ENCODE measurements at places on chromosomes 3 and 15.

GRCh38 chr3:19146685-19147650, 1.3 kb upstream of the KCNH8 start:
- peak; percentile 58 for DNase-seq

- DNase-seq, result no peak
Observed at GRCh38 chr3:61908382-61908781, 347.0 kb downstream of the PTPRG start.

- DNase-seq, result no peak
Observed at GRCh38 chr3:50299929-50300680, 900 bp upstream of the HYAL3 start.

DNA sequence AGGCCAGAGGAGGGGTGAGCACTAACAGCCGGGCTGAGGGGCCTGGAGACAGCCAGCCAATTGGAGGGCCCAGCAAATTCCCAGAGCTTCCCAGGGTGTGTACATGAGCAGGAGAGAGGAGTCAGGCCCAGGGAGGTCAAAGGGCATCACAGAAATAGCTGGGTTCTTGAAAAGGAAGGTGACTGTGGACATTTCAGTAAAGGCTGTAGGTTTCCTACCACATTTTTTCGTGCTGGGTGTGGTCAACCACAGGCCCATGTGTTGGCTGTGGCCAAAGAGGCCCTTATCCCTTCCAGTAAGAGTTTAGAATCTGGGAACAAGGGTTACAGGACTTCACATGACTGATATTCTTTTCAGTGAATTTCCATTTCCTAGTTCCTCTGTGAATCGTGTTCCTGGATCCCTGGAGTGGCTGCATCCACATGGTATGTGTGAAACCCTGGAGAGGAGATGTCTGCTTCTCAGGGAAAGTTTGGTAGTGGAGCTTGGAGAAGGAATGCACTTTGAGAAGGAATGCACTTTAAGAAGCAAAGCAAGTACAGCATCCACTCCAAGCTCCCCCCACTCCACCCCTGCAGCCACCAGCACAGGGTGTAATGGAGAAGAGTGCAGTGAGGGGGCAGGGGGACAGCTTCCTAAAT, 73.2 kb upstream of the HEG1 start:
- DNase-seq, result no peak

GRCh38 chr15:70045045-70045444, 52.7 kb downstream of the TLE3 start:
- DNase-seq, result no peak

GRCh38 chr3:117898722-117899522, 1135.7 kb downstream of the IGSF11 start:
- DNase-seq, result no peak

DNA sequence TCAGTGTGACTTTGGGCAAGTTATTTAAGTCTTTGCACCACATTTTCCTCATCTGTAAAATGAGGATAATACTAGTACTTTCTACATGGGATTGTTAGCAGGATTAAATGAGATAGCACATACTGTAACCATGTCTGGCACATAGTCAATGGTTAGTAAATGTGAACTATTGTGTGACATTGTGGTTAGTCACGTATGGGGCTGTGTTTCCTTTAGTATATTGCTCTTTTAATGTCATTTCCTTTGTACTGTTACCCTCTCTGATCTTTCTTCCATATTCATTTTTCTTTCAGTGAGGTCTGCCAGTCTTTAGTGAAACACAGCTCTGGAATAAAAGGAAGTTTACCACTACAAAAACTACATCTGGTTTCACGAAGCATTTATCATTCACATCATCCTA, 21.4 kb downstream of the OPA1 start:
- no peak for DNase-seq

- DNase-seq, result no peak
Observed at GRCh38 chr3:12476238-12476897, 7.9 kb upstream of the TSEN2 start.

DNA sequence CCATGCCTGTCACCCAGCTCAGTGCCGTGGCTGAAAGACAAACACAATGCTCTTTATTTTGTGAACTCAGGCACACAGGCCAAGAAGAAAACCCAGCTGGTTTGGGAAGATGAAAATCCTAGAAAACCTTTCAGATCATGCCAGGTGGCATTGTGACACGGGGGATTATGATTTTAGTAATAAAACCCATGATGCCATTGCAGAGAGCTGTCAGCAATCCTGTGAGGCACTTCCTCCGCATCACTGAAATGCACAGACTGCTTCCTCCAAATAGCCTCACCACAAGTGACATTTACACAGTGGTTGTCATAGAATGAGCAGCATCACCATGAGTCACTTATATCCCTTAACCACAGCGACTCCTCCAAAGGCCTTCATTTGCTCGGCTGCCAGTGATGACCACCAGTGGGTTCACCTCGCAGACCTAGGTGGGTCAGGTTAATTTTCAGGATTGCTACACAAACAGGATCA, 22.7 kb downstream of the ABHD6 start:
- DNase-seq, result no peak

DNA sequence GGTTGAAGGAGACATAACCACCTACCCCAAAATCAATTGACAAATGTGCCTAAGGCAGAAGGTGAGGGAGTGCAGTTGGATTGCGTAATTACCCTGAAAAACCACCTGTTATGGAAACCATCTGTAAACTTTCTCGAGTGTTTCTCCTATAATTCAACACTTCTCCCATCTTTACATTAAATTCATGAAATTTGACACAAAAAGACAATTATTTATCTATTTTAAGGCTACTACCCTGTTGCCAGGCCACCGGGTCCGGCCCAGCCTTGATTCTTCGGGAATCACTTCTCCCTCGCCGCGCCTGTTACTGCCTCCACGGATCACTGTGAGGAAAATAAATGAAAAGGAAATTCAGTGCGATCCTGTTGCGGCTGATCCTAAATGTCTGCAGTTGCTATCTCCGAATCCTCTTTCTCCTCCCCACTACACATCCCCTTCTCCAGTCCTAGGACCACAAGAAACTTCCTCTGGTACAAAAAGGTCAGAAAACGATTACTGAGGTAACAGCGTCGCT, 646 bp downstream of the IQCB1 start:
- peak; percentile 20 for DNase-seq

DNA sequence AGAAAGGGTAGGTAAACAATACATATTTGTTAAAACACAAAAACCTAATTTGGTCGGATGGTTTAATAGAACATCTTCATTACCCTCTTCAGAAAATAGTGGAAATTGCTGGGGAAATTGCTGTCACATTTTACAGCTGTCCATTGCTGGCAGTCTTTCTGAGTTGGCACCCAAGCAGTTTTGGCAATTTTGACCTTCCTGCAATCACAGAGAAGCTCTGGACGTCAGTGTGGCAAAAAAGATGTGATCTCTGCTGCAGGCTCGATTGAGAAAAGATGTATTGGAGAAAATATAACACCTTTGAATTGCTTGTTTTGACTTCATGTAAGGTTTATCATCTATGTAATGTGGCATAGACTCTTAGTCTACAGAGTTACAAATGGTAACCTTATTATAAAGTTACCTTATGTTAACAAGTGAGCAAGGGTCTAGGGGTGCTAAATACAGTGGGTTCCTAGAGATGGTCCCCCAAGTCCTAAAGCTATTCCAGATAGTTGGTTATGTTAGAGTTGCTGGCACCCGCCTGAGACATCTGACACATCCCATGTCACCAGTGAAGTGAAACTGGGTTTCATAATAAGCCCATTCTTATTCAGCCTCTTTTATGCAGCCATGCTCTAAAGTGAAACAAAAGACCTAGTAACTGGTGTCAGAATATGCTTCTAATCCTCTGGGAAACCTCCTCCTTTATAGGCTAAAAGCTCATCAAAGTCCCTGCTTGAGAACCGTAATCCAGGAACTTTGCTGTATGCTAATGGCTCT, 14.0 kb downstream of the UBE2E1 start:
- DNase-seq, result no peak

DNA sequence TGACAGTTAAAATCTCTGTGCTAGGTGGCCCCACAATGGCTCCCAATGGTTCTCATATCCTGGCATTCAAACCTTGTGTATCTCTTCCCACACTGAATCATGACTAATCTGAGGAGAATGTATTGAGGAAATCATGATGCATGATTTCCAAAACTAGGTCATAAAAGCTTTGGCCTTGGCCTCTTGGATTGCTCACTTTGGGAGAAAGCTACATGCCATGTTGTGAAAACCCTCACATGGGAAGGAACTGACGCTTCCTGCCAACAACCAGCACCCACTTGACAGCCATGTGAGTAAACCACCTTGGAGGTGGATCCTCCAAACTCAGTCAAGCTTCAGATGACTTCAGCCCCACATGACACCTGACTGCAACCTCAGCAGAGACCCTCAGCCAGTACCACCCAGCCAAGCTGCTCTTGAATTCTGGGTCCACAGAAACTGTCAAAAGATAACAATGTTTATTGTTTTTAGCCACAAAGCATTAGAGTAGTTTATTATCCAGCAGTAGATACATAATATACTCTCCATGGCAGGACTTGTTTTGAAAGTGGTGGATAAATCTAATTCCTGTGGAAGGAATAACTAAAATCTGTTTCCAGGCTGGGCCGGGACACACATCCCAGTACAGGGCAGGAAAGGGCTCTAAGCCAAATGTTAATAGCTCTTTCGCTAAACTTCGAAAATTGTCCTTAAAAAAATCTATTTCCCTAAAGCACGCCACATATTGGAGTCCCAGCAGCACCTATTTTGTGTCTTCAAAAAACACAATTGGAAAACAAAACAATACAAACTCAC, 1.0 kb upstream of the ZNF620 start:
- no peak for DNase-seq

DNA sequence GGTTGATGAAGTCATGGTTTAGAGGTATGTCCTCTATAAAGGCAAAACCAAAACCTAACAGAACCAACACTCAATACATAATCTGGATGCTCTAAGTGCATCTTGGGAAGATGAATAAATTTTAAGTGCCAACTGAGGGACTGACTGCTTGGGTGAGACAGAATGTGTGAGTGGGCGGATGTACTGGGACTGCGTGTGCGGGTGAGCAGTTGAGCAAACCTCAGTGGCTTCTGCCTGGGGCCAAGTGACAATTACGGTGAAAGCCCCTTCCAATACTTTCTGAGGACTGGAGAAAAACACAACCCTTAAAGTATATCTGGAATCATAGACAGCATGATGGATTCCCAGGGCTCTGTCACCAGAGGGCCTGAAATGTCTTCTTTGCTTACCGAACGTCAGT, 80.1 kb upstream of the FEZF2 start:
- DNase-seq, result no peak

- no peak for DNase-seq
Observed at GRCh38 chr3:180633722-180634121, 31.8 kb downstream of the TTC14 start.

DNA sequence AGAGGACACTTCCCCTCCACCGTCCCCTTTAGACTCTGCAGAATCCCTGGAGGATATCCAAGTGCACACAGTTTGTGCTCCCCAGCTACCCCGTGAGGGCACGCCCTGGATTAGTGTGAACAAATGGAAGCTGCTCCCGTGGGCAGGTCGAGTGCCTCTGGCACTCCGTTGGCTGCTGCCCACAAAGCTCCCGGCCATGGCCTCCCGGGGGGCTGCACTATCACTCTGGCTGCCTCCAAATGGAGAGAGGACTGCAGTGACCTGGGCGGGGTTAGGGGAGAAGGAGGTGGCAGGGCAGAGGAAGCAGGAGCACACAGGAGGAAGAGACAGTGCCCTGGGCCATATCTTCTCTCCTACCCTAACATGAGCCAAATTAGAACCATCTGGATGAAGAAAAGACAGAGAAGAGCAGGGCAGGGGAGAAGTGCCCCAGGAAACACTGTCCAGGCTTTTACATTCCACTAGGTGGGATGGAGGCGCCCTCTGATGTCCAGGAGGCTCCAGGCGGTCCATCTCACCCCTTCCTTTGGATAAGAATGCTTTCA, 29.4 kb upstream of the ACAD9 start:
- no peak for DNase-seq

DNA sequence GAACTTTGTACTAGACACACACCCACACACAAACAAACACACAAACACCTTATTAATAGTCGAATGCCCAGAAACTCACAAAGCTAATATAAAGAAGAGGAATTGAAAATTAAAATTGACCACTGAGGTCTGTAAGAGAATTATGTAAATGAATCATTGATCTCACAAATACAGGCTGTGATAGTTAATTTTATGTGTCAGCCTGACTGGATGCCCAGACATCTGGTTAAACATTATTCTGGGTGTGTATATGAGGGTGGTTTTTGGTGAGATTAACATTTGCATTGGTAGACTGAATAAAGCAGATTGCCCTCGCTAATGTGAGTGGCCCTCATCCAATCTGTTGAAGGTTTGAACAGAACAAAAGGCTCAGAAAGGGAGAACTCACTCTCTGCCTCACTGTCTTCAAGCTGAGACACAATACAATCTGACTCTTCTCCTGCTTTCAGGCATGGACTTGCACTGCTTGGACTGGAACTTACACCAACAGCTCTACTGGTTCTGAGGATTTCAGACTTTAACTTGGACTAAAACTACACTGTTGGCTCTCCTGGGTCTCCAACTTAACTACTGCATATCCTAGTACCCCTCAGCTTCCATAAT, 199.4 kb upstream of the TTC14 start:
- no peak for DNase-seq

DNA sequence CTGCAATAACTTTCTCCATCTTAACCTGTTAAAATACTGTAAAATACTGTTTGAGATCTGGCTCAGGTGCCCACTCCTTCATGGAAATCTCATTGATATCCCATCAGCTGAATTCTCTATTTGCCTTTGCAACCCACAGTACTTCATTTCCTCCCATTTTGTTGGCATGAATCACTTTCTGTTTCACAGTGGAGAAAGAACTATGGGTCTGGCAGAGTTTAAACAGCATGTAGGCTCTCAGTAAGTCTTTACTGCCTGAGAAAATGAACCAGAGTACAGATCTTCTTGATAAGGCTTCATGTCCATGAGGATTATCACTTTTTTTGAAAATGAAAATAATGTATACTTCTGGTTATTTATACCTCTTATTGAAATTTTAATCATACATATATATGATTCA, 245.9 kb downstream of the NAALADL2 start:
- no peak for DNase-seq

- DNase-seq, result no peak
Observed at GRCh38 chr3:181484026-181484425, 227.7 kb upstream of the SOX2 start.

DNA sequence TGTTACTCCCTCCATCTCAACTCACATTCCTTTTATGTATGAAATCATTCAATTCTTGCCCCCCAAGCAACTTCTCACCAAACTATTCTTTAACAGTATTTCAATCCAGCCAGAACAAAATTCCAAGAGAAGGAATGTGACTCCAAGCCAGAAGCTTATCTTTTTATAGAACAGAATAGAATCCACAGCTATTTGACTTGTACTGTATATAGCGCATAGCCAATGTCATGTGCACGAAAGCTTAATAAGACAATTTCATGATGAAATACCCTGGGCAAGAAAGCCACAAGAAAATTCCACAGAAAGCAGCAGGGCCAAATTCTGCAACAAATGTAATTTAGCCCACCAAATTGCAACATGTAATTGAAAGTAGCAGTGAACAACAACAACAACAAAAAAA, 127.6 kb upstream of the UBE2E2 start:
- DNase-seq, result no peak

GRCh38 chr3:463252-464192, 267.0 kb downstream of the CHL1 start:
- no peak for DNase-seq

All from stimulated activated CD4-positive, alpha-beta T cell treated with anti-CD3 and anti-CD28 coated beads, Interleukin-2, amount 100 ng/mL, for 24 hours (primary cell).